ENCODE measurements at places on chromosomes 7 and 10.

DNA sequence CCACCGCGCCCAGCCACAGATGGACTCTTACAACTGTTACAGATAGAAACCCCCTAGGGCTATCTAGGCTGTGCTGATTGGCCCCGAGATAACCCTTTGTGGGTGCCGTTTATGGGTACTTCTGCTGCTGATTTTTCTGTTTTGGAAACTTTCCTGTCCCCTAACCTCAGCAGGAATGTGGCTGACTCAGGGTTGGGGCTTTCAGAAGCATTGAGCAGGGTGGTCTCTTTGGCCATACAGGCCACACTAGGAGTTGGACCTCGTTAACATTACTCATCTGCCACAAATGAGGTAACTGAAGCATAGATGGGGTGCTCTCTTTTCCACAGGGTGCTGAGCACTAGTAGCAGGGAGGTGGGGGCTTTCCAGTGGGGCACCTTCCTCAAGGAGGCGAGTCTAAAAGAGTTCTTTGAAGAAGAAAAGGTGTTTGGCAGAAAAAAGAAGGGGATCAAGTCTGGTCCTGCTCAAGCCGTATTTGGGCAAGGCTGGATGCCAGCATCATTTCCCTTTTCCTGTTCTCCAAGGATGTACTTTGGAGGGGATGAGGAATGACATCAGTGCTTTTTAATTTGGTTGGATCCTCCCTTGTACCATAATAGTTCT is 6.4 kb downstream of the ZSCAN25 start:
- no peak for DNase-seq

- peak; percentile 87 for DNase-seq
Measured at GRCh38 chr7:127632276-127632910, 14.5 kb upstream of the PAX4 start.

GRCh38 chr10:85786401-85786899 is 580.1 kb downstream of the GRID1 start:
- no peak for DNase-seq

GRCh38 chr10:86367152-86367951 is 757 bp upstream of the GRID1 start:
- DNase-seq: no peak

- peak; percentile 58 for DNase-seq
Measured at GRCh38 chr10:82358486-82359099, 483.6 kb downstream of the NRG3 start.

- DNase-seq: no peak
Measured at GRCh38 chr10:42776681-42777080, 5.9 kb upstream of the BMS1 start.

DNA sequence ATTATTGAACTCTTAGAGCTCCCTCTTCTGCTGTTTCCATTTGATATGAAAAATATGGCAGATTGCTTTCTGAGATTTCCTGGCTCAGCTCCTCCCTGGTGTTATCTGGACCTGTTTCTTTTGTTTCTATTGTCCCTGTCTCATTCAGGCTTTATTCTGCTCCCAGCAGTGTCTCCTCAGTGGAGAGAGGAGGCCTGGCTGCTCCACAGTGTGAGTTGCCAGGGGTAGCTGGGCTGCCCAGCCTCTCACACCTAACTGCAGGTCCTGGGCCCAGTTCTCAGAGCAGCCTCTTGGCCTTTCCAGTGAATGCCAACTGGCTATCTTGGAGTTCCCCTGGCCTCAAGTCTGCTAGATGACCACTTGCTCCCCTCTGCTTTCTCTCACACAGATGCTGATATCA is 127.0 kb downstream of the VPS41 start:
- no peak for DNase-seq

DNA sequence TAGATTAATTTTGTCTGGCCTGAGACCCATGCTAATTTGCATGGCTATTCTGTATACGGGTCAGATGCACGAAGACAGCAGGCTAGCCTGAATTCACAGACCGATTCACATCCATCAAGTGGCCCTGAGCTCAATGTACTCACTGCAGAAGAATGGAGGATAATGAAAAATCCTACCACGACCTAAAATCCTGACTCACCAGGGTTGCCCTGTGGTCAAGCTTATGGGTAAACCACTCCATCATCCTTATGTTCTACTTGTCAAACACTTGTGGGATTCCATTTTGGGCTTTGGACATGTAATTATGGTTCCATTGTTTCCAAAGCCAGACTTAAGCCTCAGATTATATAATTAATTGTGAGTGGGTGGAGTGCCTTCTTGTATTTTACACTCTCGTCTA is 110.4 kb upstream of the ZNF438 start:
- DNase-seq: peak; percentile 88

DNA sequence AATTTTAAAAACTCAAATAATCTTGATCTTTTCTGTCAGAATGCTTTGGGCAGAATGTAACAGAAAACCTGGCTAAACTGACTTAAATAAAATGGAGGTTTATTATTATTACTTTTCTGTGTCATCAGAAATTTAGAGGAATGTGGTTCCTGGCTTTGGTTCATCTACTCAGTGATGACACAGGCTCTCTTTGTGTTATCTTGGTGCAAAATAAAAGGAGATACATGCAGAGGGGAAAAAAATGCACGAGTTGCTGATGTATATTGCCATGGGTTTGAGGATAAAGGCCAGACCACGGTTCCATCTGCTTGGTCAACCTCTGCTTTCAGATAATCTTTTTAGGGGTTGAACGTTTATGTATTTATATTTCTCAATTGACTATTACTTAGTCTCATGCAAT is 181.4 kb downstream of the SUGCT start:
- DNase-seq: peak; percentile 35

GRCh38 chr10:132448248-132448731 is 51.3 kb downstream of the PWWP2B start:
- DNase-seq: no peak

DNA sequence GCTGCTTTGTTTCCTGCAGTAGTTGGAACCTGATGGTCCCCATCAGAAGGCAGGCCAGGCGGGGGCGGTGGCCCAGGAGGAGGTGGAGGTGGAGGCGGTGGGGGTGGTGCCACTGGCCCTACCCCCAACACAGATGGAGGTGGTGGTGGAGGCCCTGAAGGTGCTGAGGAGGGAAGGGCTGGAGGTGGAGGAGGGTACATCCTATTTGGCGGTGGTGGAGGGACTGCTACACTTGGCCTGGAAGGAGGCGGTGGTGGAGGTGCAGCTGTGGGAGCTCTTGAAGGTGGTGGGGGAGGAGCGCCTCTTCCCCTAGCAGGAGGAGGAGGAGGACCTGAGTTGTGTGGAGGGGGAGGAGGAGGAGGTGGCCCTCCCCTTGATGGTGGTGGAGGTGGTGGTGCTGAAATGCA is 36.8 kb downstream of the LMOD2 start:
- DNase-seq: no peak

- DNase-seq: peak; percentile 72
Measured at GRCh38 chr7:47375121-47375938, 206.6 kb downstream of the TNS3 start.

DNA sequence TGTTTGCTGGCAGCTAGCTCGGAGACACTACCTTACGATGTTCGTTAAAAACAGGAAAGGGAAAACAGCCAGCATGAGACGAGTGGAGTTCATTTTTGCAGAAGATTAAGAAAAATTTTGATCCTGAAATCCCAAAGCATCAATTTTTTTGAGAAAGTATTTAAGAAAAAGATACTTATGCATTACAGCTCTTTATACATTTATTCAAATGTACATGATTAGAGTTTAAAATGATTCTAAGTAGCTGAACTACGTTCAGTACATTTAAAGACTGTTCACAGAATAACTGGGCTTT is 34.7 kb downstream of the CNPY1 start:
- no peak for DNase-seq

DNA sequence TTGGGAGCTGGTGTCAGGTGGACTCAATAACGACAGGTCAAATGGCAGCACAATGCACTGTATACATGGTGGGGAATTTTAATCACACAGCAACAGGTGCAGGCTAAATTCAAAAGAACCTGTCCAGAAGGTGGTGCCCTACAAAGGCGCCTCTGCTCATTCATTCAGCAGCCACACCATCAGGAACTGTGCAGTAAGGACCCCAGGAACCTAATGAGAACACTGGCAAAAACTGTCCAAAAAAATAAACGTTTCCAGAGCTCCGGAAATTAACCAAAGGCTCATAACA is 21.9 kb upstream of the CRYGN start:
- no peak for DNase-seq

- no peak for DNase-seq
Measured at GRCh38 chr10:13587391-13587790, 626 bp downstream of the PRPF18 start.

DNA sequence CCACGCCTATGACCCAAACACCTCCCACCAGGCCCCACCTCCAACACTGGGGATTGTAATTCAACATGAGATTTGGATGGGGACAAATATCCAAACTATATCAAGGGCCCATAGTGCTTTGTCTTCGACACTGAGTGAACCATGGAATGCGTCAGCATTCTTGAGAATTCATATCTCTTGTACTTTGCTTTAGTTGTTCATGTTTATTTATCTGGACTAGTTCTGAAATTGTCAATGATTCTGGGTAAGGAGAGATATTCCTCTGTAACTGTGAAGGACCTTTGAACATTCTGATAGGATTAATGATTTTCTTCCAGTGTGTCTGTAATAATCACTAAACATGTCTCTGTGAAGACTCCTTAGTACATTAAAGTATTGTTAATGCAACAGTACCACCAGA is 374.8 kb downstream of the LRMDA start:
- DNase-seq: no peak

DNA sequence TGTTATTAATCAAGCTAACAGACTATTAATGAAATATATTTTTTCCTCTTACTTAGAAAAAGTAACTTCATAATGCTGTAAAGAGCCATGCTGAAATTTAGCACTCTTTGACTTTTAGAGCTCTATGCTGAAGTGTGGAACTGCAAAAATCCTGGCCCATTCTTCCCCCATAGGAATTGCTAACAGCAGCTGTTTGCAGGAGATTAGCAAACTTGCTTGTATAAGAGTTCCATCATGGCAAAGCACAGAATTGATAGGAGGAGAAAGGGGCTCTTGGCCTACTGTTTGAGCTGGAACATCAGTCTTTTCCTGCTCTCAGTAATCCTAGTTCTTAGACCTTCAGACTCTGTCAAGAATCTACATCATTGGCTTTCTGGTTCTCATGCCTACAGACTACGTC is 18.3 kb upstream of the GNAT3 start:
- no peak for DNase-seq

DNA sequence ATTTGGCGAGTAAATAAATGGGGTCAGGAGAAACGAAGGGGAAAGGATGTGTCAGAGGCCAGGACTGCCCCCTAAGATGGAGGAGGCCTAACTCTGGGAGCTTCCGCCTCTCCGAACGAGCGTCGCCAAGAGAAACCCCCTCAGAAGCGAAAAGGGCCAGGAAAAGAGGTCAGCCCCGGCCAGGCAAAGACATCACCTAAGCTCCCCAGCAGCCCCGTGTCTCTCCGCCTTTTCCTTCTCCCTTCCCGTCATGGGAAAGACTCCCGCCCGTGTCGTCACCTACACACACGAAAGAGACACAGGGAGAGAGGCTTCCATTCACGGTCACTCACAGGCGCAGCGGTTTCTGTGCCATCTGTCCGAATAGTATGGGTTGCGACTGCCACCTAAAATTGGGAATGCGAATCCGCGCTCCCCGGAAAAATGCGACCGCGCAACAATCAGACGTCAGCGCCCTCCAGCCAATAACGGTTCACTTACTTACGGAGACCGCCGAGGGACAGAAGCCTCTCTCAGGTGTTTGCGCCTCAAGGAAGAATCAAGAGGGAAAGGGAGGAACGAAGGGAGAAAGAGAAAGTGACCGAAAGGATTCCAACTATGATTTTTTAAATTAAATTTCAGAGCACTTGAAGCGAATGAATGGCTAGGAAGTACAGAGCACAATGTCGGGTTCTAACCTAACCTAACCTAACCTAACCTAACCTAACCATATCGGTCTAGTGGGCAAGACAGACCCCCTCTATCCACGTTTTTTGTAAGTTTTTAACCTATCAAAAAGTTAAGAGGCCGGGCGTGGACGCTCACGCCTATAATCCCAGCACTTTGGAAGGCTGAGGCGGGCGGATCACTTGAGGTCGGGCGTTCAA is at the start of gene CWF19L1:
CWF19L1 (minus strand) TSS at position 400 of the 866 bp plus-strand sequence; CDS start at position 355, 45 bp downstream.
- DNase-seq: peak; percentile 88

GRCh38 chr10:92290076-92290836 is 622 bp downstream of the CPEB3 start:
- DNase-seq: peak; percentile 18

GRCh38 chr10:58700591-58700990 is 187.9 kb downstream of the BICC1 start:
- DNase-seq: no peak

DNA sequence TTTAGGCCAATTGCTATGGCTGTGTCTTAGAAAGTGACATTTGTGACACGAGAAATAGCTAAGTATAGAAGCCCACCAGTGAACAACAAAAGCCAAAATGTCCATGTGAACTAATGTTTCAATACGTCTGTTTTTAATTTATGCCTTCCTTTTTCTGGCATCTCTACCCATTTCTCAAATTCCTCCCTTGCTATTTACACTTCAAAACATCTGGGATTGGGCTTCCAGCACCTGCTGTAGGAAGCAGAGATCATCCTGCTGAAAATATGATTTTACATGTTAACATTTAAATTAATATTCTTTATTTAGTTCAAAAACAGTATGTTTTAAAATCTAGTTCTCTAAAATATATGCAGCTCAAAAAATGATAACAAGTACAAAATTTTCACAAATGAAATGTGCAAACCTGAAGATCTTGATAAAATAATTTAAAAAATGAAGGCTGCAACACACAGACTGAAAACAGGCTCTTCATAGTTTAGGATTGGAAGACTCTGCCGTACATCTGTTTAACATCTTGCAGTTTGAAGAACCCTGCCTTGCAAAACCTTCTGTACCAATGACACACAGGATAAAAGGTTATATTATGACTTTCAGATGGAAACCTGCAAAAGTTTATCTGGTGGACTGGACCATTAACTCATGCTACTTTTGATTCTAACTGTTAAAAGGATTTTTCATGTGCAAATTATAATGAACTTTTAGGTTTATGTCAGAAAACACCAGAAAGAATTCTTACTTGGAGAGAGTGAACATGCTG is 408.4 kb downstream of the SUGCT start:
- DNase-seq: peak; percentile 63
